ENCODE measurements at places on chromosomes 16 and 17.

GRCh38 chr16:48194828-48195556 lies 39.2 kb upstream of the ABCC12 start:
- no peak for DNase-seq

DNA sequence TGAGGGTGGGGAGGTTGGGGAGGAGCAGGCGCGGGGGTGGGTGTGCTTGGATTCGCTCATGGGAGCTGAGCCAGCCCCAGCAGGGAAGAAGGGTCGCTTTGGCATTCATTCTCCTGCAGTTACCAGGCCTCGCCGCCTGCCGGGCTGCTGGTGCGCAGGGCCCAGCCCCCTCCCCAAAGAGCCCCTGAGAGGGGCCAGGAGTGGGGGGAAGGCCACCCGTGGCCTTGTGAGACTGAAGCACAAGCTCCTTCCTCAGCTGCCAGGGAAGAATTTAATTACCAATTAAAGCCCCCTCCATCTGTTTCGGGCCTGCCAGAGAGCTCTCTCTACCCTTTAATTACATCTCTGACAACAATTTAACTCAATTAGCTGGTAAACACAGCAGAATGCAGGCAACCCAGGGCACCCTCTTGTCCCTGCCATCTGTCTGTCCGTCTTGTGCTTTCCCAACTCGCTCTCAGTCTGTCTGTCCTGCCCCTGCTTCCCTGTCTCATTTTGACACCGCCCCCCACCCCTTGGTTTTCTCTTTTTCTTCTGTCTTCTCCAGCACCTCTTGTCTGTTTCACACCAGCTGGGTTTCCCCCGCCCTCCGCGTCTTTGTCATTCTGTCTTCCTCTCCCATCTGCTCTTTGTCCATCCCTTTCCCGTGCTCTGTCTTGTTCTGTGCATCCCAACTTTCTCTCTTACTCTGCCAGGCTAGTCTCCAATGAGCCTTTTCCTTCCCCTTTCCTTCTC lies 32.7 kb downstream of the CDK5RAP3 start:
- no peak for DNase-seq

GRCh38 chr16:19005561-19006445 lies 22.1 kb downstream of the TMC7 start:
- no peak for DNase-seq

DNA sequence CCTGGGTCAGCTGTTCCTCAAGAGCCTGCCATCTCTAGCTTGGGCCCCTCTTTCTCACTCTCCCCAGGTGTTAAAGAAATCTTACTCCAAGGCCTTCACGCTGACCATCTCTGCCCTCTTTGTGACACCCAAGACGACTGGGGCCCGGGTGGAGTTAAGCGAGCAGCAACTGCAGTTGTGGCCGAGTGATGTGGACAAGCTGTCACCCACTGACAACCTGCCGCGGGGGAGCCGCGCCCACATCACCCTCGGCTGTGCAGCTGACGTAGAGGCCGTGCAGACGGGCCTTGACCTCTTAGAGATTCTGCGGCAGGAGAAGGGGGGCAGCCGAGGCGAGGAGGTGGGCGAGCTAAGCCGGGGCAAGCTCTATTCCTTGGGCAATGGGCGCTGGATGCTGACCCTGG lies 6.8 kb downstream of the CNP start:
- DNase-seq = no peak

DNA sequence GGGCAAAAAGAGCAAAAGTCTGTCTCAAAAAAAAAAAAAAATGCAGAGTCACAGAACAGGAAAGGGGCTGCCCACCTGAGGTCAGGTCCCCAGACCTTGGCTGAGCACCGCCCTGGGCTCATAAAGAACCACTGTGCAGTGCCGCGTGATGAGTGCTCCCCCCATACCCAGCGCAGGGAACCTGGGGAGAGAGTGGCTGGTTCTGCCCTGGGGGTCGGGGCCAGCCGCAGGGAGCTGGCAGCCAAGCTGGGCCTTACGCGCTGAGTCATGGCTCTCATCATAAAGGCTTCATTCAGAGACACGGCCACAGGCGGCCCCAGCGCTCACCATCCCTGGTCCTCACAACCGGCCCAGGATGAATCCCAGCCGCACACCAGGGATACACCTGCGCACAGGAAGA lies 80.7 kb downstream of the RAB11FIP4 start:
- no peak for DNase-seq

DNA sequence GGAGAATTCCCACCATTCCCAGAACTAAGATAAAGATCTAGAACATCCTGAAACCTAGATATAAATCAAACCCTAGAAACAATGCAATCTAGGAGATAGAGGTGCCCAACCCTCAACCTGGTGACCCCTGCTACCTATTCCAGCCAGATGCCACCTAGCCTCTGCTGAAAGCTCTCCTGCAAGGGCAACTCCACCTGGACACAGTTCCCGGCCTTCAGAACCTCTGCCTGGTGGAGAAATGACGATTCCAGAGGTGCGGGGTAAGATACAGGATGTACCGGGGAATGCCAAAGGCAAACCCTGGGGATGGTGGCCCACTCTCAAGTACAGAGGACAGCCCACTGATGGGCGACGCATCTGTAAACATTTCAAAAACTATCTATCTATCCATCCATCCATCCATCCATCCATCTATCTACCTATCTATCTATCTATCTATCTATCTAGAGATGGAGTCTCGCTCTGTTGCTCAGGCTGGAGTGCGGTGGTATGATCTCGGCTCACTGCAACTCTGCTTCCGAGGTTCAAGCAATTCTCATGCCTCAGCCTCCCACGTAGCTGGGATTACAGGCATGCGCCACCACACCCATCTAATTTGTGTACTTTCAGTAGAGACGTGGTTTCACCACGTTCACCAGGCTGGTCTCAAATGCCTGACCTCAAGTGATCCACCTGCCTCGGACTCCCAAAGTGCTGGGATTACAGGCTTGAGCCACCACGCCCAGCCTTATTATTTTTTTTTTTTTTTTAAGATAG lies 19.0 kb downstream of the MEAK7 start:
- DNase-seq = no peak

DNA sequence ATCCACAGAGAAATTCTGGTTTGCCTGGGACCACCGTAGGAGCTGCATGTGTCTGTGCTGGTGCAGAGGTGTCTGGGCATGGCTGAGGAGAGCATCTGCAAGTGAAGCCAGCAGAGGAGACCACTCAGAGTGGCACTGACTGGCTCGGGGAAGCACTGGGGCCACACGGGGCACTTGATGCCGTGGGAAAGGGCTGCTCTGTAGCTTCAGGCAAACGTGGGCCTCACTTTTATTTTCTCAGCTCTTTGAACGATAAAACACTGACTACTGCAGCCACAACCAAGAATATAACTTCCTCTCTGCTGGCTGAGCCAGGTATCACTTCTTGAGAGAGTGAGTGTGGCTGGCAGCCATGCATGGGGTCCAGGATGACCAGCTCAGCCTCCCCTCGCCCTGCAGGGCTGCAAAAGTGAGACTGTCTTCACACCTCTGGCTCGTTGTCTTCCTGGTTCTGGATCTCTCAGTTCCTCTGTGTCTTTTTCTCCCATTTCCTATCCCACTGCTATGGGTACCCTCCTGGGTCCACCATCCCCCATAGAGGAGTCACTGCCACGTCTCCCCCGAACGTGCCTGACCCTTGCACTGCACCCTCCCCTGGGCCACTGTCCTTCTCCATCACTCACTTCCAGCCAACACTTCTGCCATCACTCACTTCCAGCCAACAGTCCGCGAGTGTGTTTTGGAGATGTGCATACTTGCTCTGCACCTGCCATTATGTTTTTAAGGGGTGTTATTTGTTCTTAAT lies 201.4 kb upstream of the CHMP6 start:
- peak; percentile 25 for DNase-seq

GRCh38 chr17:40091691-40092397 lies 8.5 kb downstream of the NR1D1 start:
- no peak for DNase-seq
